ENCODE measurements at places on chromosomes 13 and 19.
A peak's percentile ranks its signal among the peaks of the same experiment; 100 is the strongest.

DNA sequence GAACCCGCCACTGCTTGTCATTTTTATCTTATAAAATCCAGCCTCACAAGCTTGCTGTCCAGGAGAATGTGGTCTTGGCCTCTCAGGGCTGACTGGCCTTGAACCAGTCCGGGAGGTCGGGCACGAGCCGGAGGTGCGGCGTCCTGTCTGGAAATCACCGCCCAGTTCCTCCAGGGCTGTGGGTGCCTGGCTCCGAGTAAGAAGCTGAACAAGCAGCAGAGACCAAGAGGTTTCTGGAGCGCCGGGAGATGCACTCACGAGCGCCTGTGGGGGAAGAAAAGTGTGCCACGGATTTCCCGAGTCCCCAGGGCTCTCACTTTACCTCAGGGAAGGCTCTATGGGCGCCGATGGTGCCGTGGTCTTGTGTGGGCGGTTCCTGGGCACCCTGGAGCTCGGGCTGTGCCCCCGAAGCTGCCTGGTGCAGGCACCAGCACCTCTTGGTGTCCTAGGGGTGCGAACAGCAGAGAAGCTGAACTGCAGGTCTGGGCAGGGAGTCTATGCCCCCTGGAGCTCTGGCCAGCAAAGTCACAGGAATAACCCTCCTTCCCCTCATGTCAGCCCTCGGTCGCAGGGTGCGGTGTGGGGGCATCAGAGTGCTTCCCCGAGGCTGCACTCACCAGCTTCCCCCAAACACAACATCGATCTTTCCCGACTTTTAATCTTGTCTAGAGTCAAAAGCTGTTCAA lies 50.0 kb downstream of the GAS6 start:
- DNase-seq: no peak

GRCh38 chr13:71015021-71015420 lies 852.0 kb downstream of the DACH1 start:
- DNase-seq: no peak

GRCh38 chr19:34220472-34221063 lies 33.8 kb upstream of the GARRE1 start:
- peak; percentile 51 for DNase-seq

- no peak for DNase-seq
Measured at GRCh38 chr13:22944378-22944777, 236.4 kb upstream of the SGCG start.

DNA sequence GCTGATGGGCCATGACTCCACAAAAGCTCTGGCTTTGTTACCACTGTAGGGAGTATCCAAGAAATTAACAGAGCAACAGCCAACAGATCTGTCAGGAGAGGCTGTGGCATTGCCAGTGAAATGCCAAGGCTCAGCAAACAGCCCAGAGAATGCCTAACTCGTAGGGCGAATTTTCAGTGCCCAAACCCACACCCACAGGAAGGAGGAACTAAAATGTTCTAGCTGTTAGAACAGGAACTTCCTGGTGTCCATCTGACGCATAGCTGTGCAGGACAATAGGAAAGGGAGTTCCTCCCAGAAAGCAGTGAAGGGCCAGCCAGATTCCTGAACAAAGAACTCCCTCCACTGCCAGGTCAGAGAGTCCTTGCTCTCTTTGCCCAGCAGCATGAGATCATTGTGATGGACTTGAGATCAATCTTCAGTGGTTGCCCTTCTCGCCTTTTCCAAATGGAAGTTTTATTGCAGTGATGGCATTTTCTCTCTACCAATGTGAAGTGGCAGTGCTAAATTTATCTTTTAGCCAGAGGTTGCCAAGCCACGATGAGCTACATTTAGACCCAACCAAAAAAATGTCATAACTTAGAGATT lies 224.2 kb upstream of the STARD13 start:
- DNase-seq: no peak

DNA sequence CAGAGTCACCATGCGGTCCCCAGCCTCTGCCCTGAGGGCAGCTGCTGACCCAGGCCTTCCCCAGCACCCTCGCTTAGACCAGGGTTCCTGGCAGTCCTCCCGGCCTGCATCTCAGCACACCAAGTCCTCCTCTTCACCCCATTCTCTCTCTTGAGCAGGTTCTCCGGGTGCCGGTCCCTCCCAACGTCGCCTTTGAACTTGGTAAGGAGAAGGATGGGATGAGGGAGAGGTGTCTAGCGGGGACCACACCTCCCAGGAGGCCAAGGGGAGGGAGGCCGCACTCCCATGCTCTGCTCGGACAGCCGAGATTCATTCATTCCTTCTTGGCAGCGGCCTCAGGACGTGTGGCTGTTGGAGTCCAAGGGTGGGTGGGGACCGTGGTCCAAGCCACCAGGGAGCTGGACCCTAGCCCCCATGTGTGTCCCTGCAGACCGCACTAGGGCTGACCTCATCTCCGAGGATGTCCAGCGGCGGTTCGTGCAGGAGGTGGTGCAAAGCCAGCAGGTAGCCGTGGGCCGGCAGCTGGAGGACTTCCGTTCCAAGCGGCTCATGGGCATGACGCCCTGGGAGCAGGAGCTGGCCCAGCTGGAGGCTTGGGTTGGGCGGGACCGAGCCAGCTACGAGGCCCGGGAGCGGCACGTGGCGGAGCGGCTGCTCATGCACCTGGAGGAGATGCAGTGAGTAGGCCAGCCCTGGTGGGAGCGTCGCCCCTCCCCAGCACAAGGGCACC lies 9.4 kb downstream of the ARHGEF1 start:
- DNase-seq: no peak

DNA sequence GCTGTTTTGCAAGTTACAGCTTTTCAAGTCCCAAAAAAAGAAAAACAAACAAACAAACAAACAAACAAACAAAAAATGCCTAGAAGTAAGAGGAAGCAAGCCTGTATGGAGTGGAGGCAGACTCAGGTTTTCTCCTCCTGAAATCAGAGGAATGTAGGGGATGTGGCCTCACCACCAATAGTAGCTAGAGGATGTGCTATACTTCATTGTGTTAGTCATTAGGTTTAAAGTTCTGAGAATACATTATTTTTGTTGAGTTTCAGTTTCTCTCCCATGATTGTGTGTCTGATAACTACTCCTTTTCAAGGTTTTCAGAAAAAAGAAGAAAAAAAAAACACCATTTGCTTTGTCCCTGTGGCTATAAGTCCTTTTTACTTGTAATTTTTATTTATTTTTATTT lies 524.5 kb downstream of the GPC6 start:
- DNase-seq: no peak

DNA sequence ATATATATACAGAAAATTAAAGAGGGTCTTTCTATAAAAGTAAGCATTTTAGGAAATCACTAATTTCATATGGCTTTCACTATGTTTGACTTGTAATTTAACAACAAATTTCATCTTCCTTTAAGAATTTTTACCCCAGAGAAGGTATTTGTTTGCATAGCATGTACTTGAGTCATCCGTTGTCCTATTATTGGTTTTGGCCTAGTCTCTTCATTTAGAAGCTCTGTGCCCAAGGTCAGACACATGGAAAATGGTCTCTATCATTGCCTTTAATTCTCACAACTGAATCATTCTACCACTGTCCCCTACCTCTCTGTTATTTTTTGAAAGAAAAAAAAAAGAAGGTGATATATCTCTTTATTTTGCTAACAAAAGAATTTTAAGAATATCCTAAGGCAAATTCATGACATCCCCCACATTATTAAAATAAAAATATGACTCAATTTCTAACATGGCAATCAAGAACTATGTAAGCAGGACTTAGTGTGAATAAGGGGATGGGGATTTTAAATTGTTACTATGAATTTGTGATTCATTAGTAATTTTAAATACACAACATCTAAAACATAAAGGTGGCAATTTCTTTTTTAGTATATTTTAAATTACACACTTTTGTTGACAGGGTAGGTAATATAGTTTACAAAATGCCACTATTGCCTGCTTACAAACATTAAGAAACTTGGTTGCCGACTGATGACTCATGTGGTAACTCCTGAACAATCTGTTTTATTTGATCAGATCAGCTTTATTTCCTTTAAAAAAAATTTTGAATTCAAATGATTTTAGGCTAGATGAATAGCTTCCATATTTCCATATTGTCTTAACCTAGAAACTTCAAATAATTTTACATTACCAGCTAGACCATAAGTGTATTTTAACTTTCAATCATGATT lies 13.9 kb downstream of the SLITRK5 start:
- DNase-seq: no peak

GRCh38 chr13:95624020-95624419 lies 20.5 kb downstream of the DZIP1 start:
- DNase-seq: no peak

- DNase-seq: peak; percentile 75
Measured at GRCh38 chr19:17996826-17997316, 11.1 kb upstream of the ARRDC2 start.

DNA sequence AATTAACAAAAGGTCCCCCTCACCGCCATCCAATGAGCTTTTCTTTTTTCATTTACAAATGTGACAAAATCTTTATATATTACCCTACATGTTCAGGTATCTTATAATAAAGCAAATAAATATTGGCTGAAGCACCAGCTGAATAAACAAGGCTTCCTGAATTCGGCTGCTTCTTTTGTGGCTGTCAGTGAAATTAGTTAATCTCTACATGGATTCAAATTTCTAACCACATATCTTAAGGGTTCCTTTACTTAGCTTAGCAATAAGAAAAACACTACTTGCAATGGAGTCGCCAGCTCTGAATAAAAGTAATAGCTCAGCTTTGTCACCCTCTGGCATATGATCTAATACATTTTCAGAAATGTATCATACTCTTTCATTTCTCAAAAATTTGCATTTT lies 104.3 kb downstream of the CCNA1 start:
- no peak for DNase-seq

- DNase-seq: peak; percentile 77
Measured at GRCh38 chr19:49497047-49497788, 984 bp downstream of the RPS11 start.

GRCh38 chr19:47445937-47446402 lies 25.7 kb downstream of the SLC8A2 start:
- DNase-seq: peak; percentile 58

DNA sequence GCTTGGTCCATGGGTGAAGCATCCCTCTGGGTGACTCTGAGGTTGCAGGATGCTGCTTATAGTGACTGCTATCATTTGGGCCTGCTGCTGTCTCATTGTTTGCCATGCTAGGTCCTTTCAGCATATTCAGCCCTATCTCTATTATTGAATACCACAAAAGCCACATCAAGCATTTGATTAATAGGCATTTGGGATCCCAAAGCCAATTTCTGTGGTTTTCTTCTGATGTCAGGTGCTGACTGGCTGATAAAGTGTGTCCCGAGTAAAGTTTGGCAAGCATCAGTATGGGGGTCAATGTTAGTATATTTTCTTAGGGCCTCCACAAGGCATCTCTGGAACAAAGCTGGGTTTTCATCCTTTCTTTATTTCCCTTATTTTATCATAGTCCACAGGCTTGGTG lies 204.6 kb downstream of the NBEA start:
- no peak for DNase-seq

DNA sequence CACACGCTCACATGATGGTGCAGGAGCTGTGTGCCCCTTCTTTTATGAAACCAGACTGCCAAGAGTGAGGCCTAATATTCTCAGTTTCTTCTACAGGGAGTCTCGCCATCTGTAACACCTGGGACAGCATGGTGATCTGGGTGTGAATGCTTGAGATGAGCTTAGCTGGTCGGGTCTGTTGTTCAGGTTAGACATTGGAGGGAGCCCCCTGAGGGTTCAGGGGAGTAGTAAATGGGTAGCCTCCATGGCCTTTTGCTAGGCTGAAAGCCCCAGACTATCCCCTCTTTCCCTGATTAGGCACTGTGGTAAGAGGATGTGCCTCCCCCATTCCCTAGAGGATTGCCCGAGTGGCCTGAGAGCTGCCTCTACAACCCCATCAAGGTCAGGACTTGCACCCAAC lies 1916.1 kb downstream of the PCDH9 start:
- no peak for DNase-seq

- DNase-seq: no peak
Measured at GRCh38 chr13:23384111-23384510, 49.4 kb downstream of the SACS start.

GRCh38 chr19:38701455-38702063 lies 42.7 kb downstream of the CAPN12 start:
- DNase-seq: no peak

DNA sequence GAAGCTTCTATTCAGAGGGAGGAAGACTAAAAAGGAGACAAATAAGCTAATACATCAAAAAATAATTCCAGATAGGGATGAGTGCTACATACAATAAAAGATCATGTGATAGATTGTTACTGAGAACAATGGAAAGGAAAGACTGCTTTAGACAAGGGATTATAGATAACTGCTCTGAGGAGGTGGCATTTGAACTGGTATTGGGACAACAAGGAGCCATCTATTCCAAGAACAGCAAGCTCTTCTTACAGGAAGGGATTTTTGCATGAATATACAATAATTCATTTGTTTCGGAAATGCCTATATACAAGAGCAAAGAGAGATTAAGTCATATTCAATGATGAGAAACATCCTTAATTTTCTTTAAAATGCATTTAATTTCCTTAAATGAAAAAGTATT lies 540.5 kb upstream of the KLF12 start:
- no peak for DNase-seq

GRCh38 chr13:29196409-29197074 lies 376.4 kb downstream of the MTUS2 start:
- DNase-seq: no peak

- DNase-seq: no peak
Measured at GRCh38 chr19:3528080-3528479, 10.9 kb upstream of the TEKTIP1 start.

- DNase-seq: no peak
Measured at GRCh38 chr13:96781141-96781540, 213.1 kb downstream of the OXGR1 start.

DNA sequence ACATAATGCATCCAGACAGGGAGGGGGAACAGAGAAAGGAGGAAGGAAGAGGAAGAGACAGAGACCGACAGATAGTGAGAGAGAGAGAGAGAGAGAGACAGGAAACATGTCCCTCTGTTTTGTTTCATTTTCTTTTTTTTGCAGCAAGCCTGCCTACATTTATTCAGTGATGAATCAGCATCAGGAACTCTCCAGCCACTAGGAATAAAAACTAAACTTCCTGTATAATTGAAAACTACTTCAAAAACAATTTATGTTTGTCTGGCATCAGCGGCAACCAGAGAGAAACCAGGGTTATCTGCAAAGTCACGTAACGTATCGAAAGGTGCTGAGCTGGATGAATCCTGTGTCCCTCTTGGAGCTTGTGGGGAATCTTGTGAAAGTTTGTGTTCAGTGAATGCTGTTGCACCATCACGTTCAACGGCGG lies 148.6 kb upstream of the SOX21 start:
- no peak for DNase-seq

- DNase-seq: no peak
Measured at GRCh38 chr13:57631596-57632275, at the start of gene PCDH17. PCDH17 (plus strand) TSS chr13:57631744; CDS start chr13:57632547, 803 bp downstream.

DNA sequence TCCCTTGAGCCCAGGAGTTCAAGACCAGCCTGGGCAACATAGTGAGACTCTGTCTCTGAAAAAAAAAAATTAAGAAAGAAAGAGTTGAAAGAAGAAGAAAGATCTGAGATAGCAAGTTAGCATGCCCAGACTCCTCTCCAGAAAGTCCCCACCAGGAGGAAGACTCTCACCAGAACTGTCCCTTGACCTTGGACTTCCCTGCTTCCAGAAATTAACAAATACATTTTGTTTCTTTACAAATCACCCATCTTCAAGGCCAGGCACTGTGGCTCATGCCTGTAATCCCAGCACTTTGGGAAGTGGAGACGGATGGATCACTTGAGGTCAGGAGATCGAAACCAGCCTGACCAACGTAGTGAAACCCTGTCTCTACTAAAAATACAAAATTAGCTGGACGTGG lies 44.3 kb upstream of the KLF2 start:
- DNase-seq: no peak

- no peak for DNase-seq
Measured at GRCh38 chr19:17687141-17687856, 855 bp downstream of the UNC13A start.
